ENCODE measurements at places on chromosomes 6 and 20.

- H3K27me3 ChIP-seq = no peaks in the 10 kb centered on the region
- no peak overlapping the region for H3K27ac ChIP-seq
- DNase-seq = no peak
- peaks cover 8% of the 10 kb centered on the region for H3K4me1 ChIP-seq
- H3K36me3 ChIP-seq = no peaks in the 10 kb centered on the region
Observed at GRCh38 chr6:166946125-166946524, 10.2 kb downstream of the RNASET2 start.

DNA sequence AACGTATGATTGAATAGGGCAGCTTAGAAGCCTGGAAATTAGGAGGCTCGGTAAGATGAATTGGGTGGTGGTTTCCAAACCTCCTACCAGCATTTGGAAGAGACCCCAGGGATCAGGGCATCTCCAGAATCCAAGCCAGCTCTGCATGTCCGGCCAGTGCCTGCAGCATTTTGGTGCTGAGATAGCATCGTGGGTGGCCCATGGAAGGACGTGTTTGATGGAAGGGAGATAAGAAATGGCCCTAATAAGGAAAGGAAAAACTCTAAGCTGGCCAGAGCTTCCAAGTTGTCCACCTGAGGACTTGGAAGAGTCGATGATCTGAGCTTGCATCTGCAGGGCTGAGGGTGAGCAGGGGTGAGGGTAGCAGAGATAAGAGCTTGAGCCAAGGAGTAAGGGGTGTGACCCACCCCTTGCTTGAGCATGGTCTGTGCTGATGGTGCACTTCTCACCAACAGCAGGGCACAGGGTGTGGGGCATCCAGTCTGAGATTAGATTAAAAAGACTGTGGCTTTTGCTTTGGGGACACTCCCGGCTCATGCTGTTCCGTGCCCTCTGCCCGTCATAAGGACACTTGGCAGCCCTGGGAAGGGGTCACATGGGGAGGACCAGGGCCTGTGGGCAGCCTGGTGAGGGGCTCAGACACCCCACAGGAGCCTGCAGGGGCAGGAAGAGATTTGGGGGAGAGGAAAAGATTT lies 213.2 kb downstream of the ERMARD start:
- no peak for DNase-seq
- no peaks in the 10 kb centered on the region for H3K36me3 ChIP-seq
- no peaks in the 10 kb centered on the region for H3K4me1 ChIP-seq

DNA sequence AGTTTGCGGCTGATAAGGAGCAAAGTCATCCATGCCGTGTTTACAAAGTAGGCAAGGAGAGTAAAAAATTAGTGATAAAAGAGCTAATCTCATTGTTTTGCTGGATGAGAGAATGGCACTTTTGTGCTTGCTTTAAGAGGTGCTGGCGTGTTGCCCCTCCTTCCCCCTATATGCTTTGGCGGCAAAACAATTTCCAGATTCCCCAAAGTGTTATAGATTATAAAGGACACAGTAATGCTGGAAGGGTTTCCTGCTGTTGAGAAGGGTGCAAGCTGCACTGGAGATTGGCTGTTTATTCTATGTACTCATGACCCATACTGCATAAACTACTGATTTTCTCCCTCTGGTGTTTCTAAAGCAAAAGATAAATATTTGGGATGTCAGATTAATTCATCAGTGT lies 338.9 kb upstream of the MAP3K7 start:
- no peaks in the 10 kb centered on the region for H3K4me1 ChIP-seq
- H3K27ac ChIP-seq = no peak overlapping the region
- no peaks in the 10 kb centered on the region for H3K27me3 ChIP-seq
- H3K36me3 ChIP-seq = no peaks in the 10 kb centered on the region
- no peak for DNase-seq

DNA sequence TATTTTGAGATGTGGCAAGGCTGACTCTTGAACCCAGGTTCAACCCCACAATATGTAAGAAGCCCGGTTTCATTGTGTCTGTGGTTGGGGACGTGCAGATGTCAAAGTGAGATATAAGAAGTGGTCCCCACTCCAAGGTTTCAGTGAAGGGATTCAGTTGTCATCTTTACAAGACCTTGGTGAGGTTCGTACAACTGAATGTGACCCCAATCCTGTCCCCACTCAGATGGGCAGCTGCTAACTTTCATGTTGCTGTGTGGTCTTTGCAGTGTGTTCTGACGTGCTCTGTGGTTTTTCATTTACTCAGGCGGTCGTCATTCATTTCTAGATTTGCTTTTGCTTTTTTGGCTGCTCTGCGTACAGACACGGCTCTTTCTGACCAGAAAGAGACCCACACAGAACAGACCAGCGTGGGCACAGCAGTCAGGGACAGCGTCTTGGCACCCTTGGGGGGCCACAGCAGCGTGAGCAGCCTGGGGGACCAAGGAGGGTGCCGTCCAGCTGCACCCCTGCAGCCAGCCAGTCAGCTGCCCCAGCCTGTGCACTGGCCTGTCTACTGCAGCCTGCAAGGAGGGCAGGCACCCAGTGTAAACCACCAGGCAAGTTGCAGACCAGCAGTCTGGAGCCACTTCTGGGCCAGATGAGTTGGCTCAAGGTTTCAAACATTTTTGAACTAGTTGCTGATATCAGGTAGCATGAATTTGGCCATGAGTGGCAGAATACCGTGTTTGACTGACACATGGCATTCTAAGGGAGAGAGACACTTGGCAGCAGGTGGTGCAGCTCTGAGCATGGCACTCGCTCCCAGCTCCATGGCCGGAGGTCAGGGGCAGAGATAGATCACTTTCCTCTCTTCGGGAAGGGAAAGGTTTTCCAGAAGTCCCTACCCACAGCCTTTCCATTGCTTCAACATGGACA lies 49.4 kb upstream of the IRF4 start:
- H3K27me3 ChIP-seq = no peaks in the 10 kb centered on the region
- no peak overlapping the region for H3K4me3 ChIP-seq
- DNase-seq = no peak
- no peaks in the 10 kb centered on the region for H3K36me3 ChIP-seq
- H3K4me1 ChIP-seq = no peaks in the 10 kb centered on the region
- peak overlapping the region; percentile 75 for H3K27ac ChIP-seq

DNA sequence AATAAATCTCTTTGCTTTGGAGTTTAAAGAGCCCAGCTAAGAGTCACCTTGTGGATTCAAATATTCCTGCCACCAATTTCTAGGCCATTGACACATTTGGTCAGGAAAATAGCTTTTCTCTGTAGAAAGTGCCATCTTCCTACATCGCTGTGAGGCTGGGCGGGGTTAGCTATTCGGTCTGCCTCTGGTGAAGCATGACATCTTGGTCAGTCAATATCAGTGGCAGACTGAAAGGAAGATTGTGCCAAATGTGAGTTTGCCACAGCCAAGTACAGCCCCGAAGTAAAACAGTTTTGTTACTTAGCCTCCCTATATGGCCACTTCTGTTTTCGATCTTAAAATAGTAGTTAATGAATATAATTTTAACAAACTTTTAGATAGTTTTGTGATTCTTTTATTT lies 65.5 kb upstream of the FABP7 start:
- no peaks in the 10 kb centered on the region for H3K27me3 ChIP-seq
- no peak overlapping the region for H3K4me3 ChIP-seq
- no peak for DNase-seq
- no peaks in the 10 kb centered on the region for H3K36me3 ChIP-seq

GRCh38 chr20:64152906-64153305 lies 11.3 kb upstream of the MYT1 start:
- no peaks in the 10 kb centered on the region for H3K4me1 ChIP-seq
- H3K36me3 ChIP-seq = no peaks in the 10 kb centered on the region
- no peaks in the 10 kb centered on the region for H3K27me3 ChIP-seq
- DNase-seq = no peak
- no peak overlapping the region for H3K27ac ChIP-seq

GRCh38 chr6:136549300-136550044 lies 750 bp downstream of the MAP7 start:
- DNase-seq = peak; percentile 63
- H3K27ac ChIP-seq = peak overlapping the region; percentile 74
- H3K27me3 ChIP-seq = no peaks in the 10 kb centered on the region
- H3K4me3 ChIP-seq = peak overlapping the region; percentile 73
- H3K4me1 ChIP-seq = no peaks in the 10 kb centered on the region

DNA sequence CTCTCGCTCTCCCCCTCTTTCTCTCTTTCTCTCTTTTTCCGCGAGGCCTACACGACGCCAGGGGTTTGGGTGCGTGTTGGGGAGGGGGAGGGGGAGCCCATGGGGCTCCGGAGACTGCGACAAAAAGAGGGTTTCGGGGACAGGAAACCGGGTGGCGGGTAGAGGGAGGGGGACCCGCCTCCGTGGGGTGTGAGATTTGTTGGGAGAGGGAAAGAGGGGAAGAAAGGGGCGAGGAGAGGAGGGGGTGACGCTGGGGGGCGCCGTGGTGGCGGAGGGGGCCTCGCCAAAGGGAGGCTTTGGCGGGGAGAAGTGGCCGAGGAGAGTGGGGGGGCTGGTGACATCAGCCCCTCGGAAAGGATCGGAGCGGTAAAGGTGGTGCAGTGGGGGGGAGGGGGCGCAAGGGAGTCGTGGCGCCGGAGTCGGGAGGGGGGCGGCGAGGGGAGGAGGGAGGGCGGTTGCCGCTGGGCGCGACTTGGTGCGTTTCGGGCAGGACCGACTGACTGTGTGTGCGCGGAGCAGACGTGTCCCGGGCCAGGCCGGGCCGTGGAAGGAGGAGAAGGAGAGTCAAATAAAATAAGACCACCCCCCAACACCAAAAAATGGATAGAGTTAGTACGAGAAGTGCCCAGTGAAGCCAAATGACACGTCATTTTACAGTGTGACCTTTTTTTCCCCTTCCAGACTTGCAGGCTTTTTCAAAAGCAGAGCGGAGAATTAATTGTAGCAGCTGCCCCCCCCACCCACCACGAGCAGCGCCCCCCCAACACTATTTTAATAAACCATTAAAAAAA lies 39.8 kb downstream of the GNAS start:
- peaks cover 40% of the 10 kb centered on the region for H3K4me1 ChIP-seq
- peak overlapping the region; percentile 99 for H3K27ac ChIP-seq
- no peaks in the 10 kb centered on the region for H3K27me3 ChIP-seq
- no peaks in the 10 kb centered on the region for H3K36me3 ChIP-seq
- peak; percentile 88 for DNase-seq

- no peaks in the 10 kb centered on the region for H3K36me3 ChIP-seq
- DNase-seq = no peak
- H3K4me3 ChIP-seq = no peak overlapping the region
- H3K4me1 ChIP-seq = no peaks in the 10 kb centered on the region
- no peak overlapping the region for H3K27ac ChIP-seq
Observed at GRCh38 chr6:145213614-145214013, 521.7 kb downstream of the EPM2A start.

GRCh38 chr6:9977411-9977810 lies 437.5 kb downstream of the TFAP2A start:
- no peaks in the 10 kb centered on the region for H3K27me3 ChIP-seq
- DNase-seq = no peak
- no peak overlapping the region for H3K27ac ChIP-seq
- no peaks in the 10 kb centered on the region for H3K4me1 ChIP-seq

DNA sequence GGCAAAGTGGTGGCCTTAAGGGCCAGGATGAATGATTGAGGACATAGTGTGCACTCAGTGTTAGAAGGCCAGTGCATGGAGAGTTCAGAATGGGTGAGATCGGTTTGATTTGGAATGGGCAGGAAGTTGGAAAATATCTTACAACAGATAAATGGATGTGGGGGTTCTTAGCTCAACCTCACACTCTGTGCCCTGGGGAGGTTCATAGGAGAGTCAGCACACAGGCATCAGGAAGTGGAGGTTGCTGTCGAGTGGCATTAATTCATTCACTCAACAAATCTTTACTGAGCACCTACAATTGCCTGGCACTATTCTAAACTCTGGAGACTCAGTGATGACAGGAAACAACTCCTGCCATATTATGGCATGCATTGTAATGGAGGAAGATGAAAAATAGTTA lies 313.7 kb upstream of the SUPT3H start:
- no peaks in the 10 kb centered on the region for H3K36me3 ChIP-seq
- no peak overlapping the region for H3K4me3 ChIP-seq
- no peaks in the 10 kb centered on the region for H3K4me1 ChIP-seq
- DNase-seq = no peak

DNA sequence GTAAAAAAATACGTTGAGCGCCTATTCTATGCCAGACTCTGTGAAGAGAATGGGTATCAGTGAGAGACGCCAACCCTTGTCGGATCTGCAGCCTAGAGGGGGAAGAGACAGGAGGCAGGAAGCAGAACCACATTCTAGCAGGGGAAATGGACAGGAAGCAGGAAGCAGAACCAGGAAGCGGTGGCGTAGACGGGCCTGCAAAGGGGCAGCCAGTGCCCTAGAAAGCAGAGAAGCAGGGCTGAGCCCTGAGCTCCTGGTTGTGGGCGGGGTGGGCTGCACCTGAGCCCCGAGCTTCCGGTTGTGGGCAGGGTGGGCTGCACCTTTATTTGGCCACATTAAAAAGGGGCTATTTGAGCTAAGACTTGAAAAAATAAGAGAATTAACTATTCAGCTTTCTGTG lies 71.9 kb downstream of the FAM120B start:
- H3K27me3 ChIP-seq = no peaks in the 10 kb centered on the region
- H3K36me3 ChIP-seq = no peaks in the 10 kb centered on the region
- DNase-seq = no peak
- H3K4me1 ChIP-seq = no peaks in the 10 kb centered on the region

DNA sequence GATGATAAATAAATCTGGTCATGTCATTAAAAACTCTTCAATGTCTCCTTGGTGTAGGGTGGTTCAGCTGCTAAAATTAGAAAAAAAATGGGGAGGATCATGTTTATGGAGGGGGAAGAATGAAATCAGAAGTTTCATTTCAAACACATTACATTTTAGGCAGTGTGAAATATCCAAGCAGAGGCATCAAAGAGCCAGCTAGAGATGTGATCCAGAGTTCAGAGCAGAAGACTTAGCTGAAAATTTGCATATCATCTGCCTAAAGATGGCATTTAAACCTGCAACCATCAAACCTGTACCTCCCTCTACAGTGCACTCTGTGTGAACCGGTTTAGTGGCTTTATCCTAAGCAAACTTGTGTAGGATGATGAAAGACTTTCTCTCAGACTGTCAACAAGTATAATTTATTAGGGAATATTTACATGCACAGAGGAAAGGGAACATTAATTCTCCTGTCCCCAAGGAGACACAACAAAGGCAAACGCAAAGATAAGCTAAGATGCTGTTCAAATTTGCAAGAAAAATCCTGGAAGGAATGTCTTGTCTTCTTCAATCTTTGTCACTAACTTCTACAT lies 84.8 kb upstream of the PLEKHG1 start:
- no peak overlapping the region for H3K27ac ChIP-seq
- no peaks in the 10 kb centered on the region for H3K36me3 ChIP-seq

Measured in Peyer's patch (tissue), 4 donors.